ENCODE measurements at places on chromosomes 2 and 18.
A peak's percentile ranks its signal among the peaks of the same experiment; 100 is the strongest.

DNA sequence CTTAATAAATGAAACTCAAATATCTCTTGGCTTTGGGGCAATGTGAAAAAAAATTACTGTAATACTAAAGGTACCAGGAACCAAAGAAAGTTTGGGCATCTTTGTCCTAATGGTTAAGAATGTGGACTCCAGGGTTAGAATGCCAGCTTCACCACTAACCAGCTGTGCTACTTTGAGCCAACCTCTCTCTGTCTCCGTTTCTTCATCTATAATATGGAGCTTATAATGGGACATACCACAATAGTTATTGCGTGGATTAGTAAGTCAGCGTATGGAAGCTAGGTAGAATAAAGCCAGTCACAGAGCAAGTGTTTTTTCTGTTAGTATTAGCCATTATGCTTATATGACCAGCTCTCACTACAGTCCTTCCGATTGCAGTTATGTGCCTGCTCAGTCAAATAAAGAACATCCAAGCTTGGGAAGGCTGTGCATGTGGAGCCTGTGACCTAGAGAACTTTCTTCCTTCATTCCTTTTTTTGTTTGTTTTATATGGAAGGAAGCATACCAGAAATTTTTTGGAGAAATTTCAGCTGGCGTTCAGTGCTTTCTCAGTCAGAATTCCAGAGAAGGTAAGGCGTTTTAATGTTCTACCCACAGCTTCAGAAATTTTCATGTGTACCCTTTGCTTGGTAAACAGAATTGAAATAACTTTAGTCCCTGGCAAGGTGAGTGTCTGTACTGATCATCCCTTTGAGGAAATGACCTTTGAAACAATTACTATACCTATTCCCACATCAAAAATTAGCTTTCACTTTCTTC is 114.0 kb upstream of the RND3 start:
- DNase-seq, result no peak

- no peak for DNase-seq
Measured at GRCh38 chr2:61762292-61762691, 91.6 kb downstream of the FAM161A start.

DNA sequence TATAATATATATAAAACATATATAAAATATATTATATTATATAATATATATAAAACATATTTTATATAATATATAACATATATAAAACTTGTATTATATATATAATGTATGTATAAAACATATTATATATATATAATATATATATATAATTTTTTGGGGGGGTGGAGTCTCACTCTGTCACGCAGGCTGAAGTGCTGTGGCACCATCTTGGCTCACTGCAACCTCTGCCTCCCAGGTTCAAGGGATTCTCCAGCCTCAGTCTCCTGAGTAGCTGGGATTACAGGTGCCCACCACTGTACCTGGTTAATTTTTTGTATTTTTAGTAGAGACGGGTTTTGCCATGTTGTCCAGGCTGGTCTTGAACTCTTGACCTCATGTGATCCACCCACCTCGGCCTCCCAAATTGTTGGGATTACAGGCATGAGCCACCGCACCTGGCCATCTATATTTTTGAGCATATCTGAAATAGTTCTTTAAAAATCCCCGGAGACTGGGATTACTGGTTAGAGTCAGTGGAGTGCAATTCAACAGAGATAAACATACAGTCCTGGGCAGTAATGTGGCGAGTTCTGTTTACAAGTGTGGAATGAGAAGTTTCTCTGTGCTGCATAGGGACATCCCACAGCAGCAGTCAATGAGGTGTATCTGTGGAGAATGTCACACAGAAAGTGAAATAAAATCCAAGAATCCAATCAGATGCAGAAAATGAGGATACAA is 208.4 kb downstream of the MYCN start:
- peak; percentile 49 for DNase-seq

DNA sequence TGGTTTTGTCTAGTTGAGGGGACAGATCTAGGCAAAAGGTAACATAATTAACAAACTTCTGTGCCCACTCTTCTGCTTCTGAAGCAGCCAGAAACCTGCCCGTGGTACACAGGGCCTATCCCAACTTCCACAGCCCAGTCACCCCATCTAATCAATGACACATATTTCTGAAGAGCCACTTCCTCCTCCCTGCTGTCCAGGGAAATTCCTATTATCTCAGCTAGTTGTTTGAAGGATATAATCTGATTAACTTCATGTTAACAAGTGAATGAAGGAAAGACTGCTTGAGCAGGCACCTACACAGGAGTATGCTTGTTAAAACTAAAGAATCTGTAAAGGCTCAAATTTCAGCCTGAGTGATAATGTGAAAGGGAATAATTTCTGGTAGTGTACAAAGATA is 61.4 kb downstream of the CCDC148 start:
- DNase-seq, result no peak

- no peak for DNase-seq
Measured at GRCh38 chr2:180699657-180700361, 280.6 kb upstream of the UBE2E3 start.

Data from osteocyte (in vitro differentiated cells).